ENCODE measurements at places on chromosomes 1 and 21. TPM values are rescaled to one million over a fixed set of nuclear protein-coding genes. Genes with fewer than 3 reads are reported as not detected.

HJV gene
- total RNA-seq: not detected

DISP3 gene
- not detected for total RNA-seq

NUP210L gene
- total RNA-seq: under 0.01 TPM

IL20 gene
- 0.31 TPM for total RNA-seq
